ENCODE measurements at places on chromosomes 2 and 18. TPM values are rescaled to one million over a fixed set of nuclear protein-coding genes. Genes with fewer than 3 reads are reported as not detected.

SATB2 gene
- 6.4 TPM for total RNA-seq

SLC5A7 gene
- total RNA-seq, result 0.20 TPM

LRATD1 gene
- total RNA-seq, result 33.4 TPM

MOGAT1 gene
- 102 TPM for total RNA-seq

DSC2 gene
- total RNA-seq, result 12.6 TPM

SCN3A gene
- total RNA-seq, result 0.43 TPM

IL1F10 gene
- not detected for total RNA-seq

DAW1 gene
- total RNA-seq, result not detected

DNA sequence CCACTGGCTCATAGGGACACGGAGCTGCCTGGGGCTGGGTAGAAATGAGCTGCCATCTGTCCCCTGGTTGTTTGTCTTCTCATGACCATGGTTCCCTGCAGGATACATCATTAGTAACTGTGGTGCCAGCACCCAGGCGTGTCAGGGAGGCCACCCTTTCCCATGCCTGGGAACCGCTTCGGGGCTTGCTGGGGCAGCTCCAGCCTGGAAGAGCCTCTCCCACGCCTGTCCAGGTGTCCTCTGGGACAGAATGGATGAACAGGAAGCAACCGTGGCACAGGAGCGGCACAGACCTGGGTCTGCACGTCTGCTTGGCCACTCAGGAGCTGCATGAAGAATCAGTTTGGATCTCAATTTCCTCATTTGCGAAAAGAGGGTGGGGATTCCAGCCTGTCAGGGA is 34.8 kb downstream of the SDC1 start:
- no peak for DNase-seq

DNA sequence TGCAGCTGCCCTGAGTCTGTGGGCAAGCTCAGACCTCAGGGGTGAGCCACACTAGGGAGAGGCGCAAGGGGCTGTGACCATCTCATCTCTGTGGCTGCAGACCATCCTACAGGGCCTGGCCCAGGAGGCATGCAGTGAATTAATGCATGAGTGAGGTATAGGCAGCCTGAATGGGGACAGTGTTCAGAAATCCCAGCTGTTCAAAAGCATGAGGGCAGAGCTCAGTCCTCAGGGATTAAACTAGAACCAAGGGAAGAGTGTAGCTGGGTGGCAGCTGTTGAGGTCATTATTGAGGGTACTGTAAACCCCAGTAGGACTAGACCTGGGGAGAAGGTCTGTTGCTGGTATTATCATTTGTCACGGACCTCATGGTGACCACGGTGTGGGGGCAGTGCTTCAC is 17.0 kb downstream of the TMEM177 start:
- no peak for DNase-seq

GRCh38 chr2:23042216-23042906 is 342.6 kb upstream of the KLHL29 start:
- no peak for DNase-seq

GRCh38 chr2:105294046-105294445 is 35.5 kb downstream of the TGFBRAP1 start:
- DNase-seq, result no peak

DNA sequence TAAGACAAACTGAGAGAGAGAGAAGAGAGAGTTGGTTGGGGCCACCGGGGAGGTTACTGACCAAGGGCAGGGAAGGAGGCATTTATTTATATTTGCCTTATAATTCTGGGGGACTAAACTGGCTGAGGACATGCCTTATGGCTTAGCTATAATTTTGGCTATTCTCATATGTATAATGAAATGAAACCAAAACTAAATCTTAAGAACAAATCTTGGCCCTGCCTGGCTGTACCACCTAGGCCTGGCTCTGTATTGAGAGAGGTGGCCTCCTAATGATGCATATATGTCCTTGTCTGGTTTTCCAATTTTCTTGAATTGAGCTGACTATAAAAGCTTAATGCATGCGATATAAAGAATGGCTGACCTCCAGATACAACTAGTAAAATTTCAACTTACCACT is 3.5 kb upstream of the PPP1CB start:
- no peak for DNase-seq

DNA sequence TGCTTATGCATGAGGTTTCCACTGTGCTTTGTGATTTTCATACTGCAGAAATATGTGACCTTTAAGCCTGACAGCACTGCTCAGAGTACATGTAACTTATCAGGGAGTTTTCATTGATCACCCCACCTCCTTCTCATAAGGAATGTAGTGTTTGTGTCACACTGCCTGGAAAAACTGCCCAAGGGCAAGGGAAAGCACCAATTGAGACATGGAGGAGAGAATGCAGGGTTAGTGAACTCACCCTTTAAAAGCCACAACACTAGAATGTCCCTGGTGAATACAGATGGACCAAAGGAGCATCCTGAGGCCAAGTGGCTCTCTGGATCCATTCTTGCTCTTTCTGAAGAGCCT is 147.2 kb upstream of the SPATS2L start:
- peak; percentile 53 for DNase-seq

DNA sequence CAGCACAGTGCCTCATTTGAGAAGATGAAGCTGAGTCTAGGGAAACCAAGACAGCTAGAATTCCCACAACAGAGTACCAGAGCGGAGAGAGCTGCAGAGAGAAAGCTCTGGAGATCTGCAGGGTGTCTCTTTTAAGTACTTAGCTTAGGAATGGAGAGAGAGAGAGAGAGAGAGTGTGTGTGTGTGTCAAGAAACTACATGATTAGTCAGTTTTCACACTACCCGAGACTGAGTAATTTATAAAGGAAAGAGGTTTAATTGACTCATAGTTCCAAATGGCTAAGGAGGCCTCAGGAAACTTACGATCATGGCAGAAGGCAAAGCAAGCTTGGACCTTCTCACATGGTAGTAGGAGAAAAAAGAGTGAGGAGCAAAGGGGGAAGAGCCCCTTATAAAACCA is 64.0 kb downstream of the HIBCH start:
- no peak for DNase-seq

DNA sequence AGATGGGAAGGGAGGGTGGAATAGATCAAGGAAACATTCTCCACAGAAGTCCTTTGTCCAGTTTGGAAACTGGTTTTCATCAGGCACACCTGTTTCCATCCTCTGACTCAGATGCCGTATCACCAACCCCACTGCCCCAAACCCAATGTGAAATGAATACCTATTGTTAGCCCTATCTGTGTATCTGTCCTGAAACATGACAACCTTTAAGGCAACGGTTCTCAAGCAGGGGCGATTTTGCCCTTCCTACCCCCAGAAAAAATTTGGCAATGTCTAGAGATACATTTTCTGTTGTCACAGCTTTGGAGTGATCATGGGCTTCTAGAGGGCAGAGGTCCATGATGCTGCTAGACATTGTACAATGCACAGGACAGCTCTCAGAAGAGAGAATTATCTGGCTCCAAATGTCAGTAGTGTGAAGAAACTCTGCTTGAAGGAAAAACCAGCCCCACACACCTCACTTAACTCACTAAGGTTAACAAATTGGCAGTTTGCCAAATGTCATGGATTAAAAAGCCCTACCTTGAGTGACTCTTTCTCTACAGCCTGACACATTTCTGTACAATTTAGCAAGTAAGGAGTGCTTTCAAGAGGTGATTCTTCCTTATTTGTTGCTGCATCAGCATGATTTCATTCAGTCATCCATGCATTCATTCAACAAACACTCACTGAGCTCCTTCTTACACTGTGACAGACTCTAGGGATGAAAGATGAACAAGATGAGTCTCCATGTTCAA is 3.4 kb downstream of the SCTR start:
- DNase-seq, result no peak

DNA sequence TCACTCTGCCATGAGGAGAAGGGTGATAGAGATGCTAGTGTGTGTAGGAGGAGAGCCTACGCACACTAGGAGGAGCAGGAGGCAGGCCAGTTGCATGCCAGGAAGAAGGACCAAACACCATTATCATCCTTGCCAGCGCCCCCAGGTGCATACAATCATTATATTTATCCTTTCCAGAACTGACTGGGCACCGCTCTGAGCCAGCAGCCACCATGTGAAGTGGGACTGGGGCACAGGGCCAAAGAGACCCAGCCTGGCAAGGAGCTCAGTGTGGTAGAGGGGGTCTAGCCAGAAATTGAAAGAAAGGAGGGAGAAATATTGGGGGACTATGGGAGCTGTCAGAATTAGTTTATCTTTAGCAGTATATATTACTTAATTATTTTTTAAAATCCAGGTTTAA is 8.3 kb upstream of the GPR148 start:
- DNase-seq, result no peak

- no peak for DNase-seq
These were observed 104.8 kb upstream of the VRK2 start for GRCh38 chr2:57941816-57942215.

DNA sequence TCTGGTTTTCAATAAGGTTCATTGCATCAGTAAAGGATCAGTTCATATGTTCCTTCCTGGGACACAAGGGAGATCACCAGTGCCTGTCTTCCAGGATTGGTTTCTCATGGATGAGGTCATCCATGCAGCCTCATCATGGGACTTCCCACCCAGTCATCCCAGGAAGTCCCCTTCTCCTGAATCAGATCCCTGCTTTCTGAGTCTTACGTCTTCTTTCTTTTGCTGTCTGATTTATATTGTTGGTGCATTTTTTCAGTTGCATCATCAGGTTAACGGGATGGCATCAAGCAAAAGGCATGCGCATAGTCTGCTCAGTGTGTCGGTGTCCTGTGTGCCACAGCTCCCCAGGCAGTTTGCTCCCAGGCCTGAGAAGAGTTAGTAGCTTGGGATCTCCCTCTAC is 105.9 kb downstream of the SOX11 start:
- no peak for DNase-seq

DNA sequence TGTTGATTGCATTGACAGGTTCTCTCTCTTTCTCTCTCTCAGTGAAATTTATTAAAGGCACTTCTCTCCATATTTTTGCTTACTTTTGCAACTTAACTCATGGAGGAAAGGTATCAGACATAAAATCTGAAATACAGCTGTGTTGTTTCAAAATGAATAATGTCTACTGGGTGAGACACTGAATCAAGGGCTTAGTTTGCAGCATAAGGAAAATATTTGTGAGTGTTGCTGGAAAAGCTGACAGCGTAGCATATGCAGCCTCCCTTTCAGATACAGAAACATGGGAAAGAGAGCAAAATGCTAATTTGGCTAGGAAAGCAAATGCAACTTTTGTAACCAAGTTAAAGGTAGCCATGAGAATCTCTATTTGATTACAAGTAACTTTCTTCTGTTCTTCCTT is 81.5 kb upstream of the COL3A1 start:
- no peak for DNase-seq

DNA sequence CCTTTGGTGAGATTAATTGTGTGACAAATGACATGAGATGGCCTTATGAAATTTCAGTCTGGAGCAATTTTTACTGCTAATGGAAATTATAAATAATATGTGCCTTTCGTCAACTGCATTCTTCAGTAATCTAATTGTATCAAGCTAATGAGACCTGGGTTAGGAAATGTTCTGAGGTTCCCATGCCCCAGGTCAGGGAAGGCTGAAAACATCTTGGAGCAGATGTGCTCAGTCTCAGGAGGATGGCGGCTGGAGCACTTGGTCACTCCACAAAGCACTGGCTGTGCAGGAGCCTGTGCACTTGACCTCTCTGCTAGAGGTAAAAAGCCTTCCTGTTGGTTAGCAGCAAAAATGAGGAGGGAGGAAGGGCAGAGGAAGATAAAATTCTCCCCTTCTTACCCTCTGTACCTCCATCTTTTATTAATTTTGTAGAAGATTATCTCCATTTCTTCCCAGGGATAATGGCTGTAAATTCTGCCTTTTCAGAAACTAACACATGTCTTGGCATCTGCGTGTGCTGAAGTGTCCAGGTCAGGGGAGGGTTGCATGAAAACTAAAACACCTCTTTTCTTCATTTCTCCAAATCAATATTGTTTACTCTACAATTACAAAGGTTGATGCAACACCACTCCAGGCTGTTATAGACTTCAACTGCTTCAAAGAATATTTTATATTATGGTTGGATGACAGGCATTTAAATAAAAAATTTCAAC is 1606.4 kb upstream of the ACVR2A start:
- DNase-seq, result no peak

GRCh38 chr2:99605036-99605435 is 115.2 kb upstream of the REV1 start:
- DNase-seq, result no peak

DNA sequence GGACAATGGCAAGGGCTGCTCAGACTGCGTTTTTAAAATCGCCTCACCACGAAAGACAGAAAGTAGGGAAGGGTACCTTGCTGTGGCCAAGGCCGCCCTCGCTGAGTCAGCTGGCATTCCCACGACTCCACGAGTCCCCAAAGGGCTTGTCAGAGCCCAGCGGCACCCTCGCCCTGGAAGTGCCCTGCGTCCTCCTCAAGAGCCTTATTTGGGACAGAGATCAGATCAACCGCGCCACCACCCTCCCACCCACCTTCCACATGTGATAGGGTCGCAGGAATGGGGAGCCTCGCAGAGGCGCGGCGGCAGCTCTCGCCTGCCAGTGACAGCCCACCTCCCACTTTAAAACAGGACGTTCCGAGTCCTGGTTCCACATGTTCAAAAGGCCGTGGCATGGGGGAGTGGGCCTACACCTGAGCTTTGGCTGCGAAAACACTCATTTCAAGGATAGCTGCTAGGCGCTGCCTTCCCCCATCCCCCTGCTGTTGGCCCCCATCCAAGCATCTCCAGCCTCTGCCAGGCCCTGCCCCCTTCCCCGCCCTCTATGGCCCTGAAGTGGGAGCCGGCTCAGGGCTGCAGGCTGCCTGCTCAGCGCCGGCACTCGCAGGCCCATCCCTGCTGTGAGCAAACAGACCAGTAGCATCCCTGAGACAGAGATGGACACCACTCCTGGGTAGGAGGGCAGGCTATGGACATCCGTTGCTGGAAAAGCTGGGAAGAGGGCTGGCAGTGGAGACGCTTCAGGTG is 38.1 kb upstream of the ARHGEF4 start:
- DNase-seq, result no peak

- no peak for DNase-seq
These were observed 513.5 kb downstream of the CMPK2 start for GRCh38 chr2:6352247-6352646.

DNA sequence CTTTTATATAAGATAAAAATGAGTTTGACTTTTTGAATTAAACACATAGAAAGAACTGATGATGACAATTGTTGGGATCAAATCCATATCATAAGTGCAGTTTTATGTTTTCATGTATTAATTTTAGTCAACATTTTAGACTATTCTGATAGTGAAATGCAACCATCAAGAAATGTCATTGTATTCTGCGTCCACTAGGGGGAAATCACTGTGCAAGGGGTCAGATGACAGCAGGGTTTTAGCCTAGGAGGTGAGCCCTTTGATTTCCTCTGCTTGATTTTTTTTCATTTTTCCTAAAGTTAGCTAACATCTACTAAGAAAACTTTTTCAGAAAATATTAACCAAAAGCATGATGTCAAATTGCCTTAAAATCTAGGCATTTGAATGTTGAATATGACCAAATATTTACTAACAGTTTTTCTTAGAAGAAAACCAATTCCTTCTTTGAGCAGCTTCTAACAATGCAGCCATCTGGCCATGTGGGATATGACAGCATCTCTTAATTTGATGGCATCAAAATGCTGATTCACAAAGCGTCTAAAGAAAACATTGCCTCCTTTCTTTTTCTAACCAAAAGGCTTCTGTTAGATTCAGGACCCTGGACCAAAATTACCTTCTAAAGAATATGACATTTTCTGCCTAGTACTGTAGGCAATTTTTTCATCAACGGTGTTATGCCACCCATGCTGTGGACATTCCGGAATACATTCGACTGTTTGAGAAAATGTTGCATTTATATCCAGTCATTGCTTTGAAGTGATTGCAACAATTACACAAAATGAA is 141.5 kb downstream of the SPHKAP start:
- DNase-seq, result no peak

GRCh38 chr18:70335892-70336726 is 47.3 kb downstream of the SOCS6 start:
- DNase-seq, result no peak

GRCh38 chr2:8457092-8457481 is 224.8 kb upstream of the ID2 start:
- no peak for DNase-seq

- DNase-seq, result no peak
These were observed 42.4 kb downstream of the ARL4C start for GRCh38 chr2:234454433-234454832.

All from mucosa of gallbladder (tissue), 1 donor.